ENCODE measurements at places on chromosomes 1 and 21. TPM values are rescaled to one million over a fixed set of nuclear protein-coding genes. Genes with fewer than 3 reads are reported as not detected.

INKA2 gene
- polyA plus RNA-seq: 0.16 TPM

ALX3 gene
- not detected for polyA plus RNA-seq

FAAH gene
- polyA plus RNA-seq: 4.2 TPM

FMO3 gene
- not detected for polyA plus RNA-seq

OSCP1 gene
- polyA plus RNA-seq: 0.93 TPM

TFF2 gene
- not detected for polyA plus RNA-seq

SLC9C2 gene
- polyA plus RNA-seq: not detected

OR10X1 gene
- polyA plus RNA-seq: not detected

AQP10 gene
- not detected for polyA plus RNA-seq

NIBAN1 gene
- polyA plus RNA-seq: 32.9 TPM

RHD gene
- polyA plus RNA-seq: 0.13 TPM

REN gene
- not detected for polyA plus RNA-seq

ERICH3 gene
- polyA plus RNA-seq: not detected

NCAM2 gene
- not detected for polyA plus RNA-seq

MTX1 gene
- 42.5 TPM for polyA plus RNA-seq

FMO4 gene
- polyA plus RNA-seq: 3.0 TPM

OR2L13 gene
- not detected for polyA plus RNA-seq

ASPM gene
- polyA plus RNA-seq: 0.01 TPM

SLC35F3 gene
- polyA plus RNA-seq: 0.12 TPM

NR5A2 gene
- polyA plus RNA-seq: not detected

SELENOF gene
- 298 TPM for polyA plus RNA-seq

SPRR2E gene
- polyA plus RNA-seq: not detected

All from CD4-positive, alpha-beta memory T cell (primary cell).